Stimulated activated CD8-positive, alpha-beta memory T cell treated with anti-CD3 and anti-CD28 coated beads, Interleukin-15, amount 100 ng/mL, for 1 hour (primary cell): ENCODE measurements at places on chromosomes 4 and X.

DNA sequence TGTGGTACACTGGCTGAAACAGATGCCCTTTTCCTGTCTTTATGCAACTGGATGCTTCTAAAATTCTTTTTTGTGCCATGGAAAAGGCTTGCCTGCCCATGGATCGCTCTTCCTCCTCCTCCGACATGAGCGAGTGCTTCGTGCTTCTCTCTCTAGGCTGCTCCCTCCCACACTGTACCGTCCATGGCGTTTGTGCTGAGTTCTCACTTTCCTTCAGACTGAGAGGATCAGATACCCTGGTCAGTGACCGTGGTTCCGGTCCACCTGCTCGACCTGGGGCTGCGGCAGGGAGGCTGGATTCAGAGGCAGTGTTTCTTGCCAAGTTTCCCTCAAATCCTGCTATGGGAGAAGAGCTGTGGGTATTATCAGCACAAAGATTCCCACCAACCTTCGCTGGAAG lies 10.2 kb upstream of the CLDN24 start:
- DNase-seq = no peak

GRCh38 chr4:74032064-74032463 lies 6.4 kb downstream of the CXCL3 start:
- DNase-seq = no peak

DNA sequence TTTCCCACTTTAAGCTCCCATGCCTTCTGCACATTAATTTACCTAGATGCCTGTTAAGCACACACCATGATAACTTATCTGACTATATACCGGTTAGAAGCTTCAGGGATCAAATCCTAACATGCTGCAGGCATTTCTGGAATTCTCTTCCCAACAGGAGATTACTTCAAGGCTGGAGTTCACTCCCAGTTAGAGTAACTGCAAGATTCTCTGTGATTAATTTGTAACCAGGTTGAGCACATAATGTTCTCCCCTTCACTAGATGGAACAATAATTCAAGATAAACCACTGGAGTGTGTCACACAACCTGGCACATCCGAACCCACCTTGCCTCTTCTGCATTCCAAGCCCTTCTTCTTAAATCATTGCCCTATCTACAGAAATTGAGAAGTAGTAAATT lies 11.8 kb upstream of the UGT2A3 start:
- no peak for DNase-seq

GRCh38 chr4:149799546-149799945 lies 16.1 kb downstream of the IQCM start:
- DNase-seq = no peak

- DNase-seq = no peak
These were observed 88.6 kb downstream of the PLS3 start for GRCh38 chrX:115649461-115650063.

DNA sequence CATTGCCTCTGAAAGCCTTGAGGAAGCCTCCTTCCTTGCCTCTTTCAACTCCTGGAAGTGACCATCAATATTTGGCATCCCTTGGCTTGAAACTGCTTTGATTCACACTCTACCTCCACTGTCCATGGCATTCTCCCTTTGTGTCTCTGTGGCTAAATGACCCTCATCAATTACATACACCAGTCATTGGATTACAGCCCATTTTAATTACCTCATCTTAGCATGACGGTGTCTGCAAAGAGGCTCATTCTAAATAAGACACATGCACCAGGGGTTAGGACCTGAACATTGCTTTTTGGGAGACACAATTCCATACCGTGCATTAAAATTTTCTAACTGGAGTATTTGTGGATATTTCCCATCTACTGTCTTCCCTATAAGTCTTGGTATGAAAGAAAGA lies 60.7 kb upstream of the FAM9A start:
- no peak for DNase-seq

DNA sequence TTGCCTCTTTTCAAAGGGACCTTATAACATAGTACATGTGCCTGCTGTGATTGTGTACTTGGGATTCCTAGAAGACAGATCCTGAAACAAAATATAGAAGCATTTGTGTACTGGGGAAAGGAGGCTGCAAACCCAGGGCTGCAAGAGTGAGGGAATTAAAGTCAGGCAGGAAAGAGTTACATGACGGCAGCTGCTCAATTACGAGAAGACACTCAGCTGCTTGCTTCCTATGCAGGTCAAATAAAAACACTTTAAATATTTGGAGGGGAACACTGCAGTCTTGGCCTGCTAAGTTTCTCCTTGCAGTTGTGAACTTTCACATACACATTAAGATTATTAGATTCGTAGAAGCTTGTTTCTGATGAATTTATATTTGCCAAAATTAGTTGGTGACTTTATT lies 191.9 kb upstream of the CXCL13 start:
- no peak for DNase-seq

GRCh38 chr4:106021737-106022410 lies 126.6 kb downstream of the NPNT start:
- DNase-seq = no peak

DNA sequence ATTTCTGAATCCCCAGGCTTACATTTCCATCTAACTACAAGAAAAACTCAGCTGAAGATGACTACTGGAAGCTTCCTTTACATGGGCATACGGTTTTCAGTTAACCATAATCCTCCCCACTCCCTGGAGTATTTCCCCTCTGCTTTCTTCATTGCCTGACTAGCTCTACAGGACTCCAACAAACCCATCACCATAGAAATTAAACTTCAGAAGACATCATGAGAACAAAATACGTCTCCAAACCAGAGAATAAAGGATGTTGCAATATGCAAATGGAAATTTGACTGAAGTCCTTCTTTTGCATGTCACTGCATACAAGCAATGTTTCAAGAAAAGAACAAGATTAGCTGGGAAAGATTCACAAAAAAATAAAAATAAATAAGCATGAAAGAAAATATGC lies 170.2 kb upstream of the PCDH18 start:
- DNase-seq = no peak

GRCh38 chrX:99857455-99857854 lies 552.6 kb downstream of the PCDH19 start:
- no peak for DNase-seq

DNA sequence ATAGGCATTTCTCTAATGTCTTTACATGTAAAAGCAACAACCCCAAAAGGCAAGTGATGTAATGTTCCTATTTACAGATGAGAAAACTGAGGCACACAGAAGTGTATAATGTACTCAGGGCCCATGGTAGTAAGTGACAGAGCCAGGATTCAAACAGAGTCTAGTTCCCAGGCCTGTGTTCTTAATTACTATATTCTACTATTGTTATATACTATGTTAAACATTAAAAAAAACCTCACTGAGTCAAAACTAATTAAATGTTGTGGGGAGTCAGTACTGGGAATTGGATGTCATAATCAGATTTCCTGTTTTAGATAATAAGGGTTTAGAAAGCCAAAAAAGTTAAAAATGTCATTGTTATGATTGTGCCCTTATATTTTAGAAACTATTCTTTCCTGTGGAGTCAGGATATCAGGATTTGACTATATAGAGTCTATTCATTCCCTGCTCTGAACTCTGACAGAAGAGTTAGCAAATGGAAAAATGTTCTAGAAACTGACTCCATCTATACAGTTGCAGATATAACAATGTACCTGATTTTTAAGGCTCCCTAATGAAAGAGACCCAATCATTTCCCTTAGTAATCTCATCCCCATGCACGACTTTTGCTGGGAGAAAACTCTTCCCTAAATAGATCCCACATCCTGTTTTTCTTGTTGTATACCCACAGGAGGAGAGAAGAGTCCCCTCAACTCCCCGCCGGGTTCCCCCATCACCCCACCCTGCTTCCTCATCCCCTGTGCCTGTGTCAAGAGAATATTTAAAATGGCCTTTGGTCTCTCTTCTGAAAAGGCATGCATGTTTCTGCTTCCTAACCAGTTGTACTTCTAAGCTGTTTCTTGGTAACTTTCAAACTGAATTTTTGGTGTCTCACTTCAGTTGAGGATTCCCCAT lies 69.7 kb downstream of the REELD1 start:
- DNase-seq = no peak

DNA sequence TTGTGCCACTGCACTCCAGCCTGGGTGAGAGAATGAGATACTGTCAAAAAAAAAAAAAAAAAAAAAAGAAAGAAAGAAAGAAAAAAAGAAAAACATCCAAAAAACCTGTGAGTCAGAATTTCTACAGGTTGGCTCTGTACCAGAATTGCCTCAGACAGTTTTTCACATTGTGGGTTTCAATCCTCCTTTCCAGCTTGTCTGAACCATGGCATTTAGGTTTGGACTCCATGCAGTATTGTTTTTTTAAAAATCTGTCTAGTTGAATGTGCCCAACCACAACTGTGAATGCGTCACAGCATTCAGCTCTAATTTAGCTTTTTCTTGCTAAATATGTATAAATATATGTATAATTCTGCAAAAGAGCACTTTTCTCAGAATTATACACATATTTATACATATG lies 31.4 kb upstream of the ARSH start:
- DNase-seq = no peak

- no peak for DNase-seq
These were observed 638.9 kb downstream of the MID1IP1 start for GRCh38 chrX:39439906-39440798.
